Stimulated activated CD4-positive, alpha-beta T cell treated with anti-CD3 and anti-CD28 coated beads, Interleukin-1b, Interleukin-23, amount 100 ng/mL, for 24 hours (primary cell): ENCODE measurements at places on chromosomes 3 and 15.

DNA sequence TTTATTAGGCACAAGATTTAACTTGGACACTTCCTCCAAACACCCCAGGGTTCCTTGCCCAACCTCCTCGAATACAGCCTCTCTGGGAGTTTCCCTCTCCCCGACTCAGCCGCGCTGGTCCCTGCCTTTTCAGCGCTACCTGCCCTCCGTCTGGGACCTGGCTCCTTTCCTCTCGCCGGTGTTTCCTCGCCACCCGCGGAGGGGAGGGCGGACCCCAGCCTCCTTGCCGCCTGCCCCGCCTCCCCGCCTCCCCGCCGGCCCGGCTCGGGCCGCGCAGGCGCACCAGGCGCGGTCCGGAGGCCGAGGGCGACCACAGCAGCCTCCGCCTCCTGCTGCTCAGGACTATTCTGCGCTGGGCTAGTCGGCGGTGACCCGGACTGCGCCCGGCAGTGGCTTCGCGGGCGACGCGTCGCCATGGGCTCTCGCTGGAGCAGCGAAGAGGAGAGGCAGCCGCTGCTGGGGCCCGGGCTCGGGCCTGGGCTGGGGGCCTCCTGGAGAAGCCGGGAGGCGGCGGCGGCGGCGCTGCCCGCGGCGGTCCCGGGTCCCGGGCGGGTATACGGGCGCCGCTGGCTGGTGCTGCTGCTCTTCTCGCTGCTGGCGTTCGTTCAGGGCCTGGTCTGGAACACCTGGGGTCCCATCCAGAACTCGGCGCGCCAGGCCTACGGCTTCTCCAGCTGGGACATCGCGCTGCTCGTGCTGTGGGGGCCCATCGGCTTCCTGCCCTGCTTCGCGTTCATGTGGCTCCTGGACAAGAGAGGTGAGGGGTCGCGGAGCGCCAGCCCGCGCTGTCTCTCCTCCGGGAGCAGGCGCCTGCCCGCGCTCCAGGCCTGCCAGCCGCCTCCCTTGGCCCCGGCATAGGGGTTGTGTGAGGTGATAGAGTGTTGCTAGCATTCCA lies at the start of gene SLC49A4:
SLC49A4 (plus strand) TSS at position 291 of the 895 bp plus-strand sequence; CDS start at position 415, 124 bp downstream.
- DNase-seq: peak; percentile 57

- no peak for DNase-seq
Observed at GRCh38 chr3:66441129-66441528, 59.7 kb downstream of the LRIG1 start.

DNA sequence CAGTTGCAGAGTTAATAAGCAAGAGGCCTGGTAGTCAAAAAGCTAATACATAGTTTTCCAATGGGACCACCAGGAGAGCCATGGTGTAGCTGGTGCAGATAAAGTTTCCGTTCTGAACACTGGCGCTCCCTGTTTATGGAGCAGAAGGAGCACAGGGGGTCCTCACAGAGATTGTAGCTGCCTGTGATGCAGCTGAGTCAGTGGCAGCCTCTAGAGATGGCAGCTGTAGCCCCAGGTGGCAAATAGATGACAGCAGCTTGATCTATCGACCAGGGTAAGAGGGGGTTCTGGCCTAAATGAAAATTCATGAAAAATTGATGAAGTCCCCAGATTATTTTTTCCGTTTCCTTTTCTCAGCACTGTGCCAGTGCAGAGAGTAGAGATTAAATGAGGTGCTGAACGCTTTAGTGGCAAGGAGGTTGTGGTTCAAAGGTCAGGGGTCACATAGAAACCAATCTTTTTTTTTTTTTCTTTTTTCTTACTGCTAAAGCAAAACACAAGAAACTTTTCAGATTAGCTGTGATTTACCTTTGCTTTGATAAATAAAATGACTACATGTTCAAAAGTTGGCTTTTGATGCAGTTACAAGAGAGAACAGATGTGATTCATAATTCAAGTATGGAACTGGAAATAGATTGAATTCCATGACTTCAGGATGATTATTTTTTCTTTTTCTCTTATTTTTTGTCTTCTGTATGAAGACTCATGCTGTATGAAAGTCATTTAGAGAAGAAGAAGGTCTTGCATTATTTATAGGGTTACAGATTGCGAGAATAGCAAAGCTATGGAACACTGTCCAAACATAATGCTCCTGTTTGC lies 63.3 kb downstream of the ROBO2 start:
- no peak for DNase-seq

DNA sequence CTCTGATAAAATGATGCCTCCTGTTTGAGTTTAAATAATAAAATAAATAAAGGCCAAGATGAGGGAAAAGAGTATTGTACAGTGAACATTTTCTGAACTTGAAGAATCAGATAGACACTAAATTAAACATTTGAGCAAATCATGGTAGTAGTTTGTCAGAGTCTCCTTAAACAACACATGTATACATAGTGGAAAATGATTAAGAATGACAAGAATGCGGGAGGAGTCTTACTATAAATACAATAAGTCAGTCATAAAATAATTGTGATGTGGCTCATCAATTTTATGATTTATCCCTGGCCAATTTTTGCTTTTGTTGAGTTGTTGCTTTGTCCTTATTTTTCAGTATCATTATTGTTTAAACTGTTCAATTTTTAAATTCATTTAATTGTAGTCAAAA lies 158.0 kb upstream of the TMC3 start:
- no peak for DNase-seq

GRCh38 chr15:41262571-41262970 lies 31.5 kb downstream of the CHP1 start:
- DNase-seq: no peak
